Umbilical cord (tissue), 2 donors: ENCODE measurements at places on chromosomes 12 and 14.
A peak's percentile ranks its signal among the peaks of the same experiment; 100 is the strongest.

DNA sequence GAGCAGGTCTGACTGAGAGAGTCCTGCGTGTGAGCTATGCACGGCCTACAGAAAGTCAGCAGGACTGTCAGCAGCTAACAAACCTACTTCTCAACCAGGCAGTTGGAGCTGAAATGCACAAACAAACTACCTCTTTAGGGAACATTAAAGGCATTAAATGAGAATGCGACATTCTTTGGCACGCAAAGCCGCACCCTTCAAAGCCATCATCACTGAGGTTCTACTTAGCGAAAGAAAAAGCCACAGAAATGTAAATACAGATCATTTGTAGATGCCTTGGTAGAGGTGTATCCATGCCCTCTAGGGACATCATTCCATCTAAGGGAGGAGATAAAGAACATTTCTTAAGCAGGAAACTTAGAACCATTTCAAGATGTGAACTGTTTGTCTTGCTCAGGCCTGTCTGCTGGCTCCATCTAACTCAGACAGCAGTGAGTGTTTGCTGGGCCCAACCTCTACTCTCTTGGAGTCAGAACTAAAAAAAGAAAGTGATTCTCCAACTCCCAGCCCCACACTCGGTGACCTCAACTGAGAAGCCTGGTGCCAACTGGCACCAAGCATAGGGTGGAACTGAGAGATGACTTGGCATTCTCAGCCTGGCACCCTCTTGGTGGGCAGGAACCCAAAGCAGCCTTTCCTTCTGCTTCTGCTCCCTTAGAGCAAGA is 63.5 kb upstream of the MBIP start:
- no peak for DNase-seq

DNA sequence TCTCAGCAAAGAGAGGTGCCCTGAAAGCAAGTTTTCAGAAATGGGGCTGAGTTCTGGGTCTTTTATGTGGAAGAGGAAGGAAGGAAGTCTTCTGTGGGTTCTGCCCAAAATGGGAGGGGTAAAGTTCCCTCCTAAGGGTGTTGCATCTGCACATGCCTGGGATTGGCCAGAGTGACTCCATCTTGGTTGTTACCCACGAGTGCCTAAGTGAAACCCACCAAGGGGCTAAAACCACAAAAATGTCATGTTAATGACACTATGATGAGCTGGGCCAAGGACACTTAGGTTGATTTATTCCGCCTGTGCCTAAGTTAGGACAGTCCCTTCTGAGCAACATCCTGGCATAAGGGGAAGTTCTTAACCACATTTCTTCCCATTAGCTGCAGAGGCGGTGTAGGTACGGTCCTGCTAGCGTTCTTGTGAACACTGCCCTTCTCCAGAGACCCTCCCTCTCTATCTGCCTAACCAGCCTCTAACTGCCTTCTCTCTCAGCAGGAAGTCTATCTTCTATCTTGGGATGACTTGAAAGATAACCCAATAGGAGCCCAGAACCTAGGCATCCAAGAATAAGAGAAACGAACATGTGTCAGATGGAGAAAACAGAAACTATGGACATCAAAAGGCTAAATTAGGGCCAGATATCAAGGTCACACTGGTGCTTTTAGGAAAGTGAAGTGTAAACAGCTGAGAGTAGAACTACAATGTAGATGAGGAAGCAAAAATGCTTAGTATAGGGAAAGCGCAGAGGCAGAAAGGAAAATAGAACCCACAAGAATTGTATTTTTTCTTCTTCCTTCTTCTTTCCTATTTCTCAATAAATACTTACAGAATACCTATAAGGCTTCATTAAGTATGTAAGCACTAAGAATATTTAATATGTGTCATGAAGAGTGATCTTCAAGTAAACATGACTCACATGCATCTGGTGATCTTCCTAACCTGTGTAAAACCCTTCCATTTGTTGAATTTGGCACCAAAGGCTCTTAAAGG is 104.2 kb upstream of the AMN1 start:
- DNase-seq: peak; percentile 16

DNA sequence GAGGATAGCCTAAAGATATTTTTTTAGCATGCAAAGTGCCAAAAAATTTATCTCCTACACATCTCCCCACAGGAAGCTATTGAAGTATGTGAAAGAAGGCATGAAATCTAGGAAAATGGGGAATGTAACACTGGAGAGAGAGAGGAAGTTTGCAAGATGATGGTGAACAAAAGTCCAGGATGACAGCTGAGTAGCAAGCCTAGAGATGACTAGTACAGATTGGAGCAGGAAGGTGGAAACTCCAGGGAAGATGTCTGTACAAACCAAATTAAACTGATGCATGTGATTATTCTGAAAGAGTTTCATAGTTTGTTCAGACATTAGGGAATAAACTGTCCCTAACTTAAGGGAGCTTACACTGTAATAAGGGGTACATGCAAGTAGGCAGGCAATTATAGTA is 99.3 kb downstream of the RAD51B start:
- no peak for DNase-seq

GRCh38 chr14:100131181-100131580 is 28.3 kb downstream of the DEGS2 start:
- no peak for DNase-seq

- no peak for DNase-seq
Observed at GRCh38 chr12:24212496-24212895, 263.0 kb upstream of the SOX5 start.

- no peak for DNase-seq
Observed at GRCh38 chr14:22515929-22516328, 73.1 kb downstream of the DAD1 start.

DNA sequence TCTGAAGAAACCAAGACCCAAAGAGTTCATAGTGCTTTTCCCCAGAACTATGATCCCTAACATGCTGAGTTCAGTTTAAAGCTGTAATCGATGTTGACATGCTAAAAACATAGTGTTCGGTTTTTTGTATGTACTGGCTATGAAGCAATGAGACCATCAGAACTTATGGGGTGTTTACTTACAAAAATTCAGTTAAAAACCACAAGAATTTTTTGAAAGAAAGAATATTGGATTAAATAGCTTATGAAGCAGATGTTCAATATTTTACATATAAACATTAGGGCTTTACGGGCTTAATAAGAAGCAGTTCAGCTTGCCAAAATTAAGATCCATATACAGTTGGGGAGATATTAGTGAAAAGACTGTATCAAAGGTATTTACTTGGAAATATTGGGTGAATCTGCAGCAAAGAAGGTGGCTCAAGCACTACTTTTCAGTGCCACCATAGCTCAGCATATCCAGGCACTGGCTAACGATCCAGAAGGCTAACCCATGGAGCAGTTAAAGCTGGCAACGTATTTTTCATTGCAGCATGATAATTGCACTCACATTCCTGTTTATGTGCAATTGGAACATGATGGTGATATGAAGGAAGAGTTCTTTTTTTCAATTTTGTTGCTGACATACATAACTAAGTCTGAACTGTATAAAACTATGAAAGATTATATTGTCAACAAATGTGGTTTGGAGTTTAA is 125.9 kb downstream of the EFCAB11 start:
- DNase-seq: peak; percentile 72

GRCh38 chr12:53200458-53201176 is 6.4 kb downstream of the ITGB7 start:
- no peak for DNase-seq
